ENCODE measurements at places on chromosomes 11 and 22.

DNA sequence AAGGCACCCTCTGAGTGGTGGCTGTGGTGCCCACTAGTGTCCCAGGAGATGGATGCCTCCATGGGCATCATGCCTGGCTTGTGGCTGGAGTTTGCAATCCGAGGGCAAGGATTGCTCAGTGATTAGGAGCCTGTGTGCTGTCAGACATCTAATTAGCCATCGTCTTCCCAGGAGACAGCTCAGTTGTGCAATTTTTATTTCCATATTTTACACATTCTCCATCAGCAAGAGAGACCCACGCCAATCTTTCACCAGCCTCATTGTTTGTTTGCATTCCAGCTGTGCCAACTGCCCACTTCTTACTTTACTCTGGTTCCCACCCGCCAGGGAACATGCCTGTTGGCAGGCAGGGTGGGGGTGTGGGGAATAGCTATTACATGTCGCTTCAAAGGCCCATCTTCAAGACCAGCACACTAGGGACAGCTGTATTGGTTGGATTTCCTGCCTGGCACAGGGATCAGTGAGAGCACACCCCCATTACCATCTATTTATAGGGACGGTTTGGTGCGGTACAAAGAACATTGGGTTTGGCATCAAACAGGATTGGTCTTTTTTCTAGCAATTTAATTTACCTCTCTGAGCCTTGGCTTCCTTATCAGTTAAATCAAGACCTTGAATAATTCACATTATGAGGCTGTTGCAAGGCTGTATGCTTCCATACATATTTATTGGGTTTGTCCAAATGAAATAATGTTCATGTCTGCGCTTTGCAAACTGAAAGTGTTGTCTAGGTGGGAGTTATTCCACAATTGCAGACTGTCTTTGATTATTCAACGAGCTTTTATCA, 80.7 kb upstream of the NAV2 start:
- DNase-seq: no peak

- DNase-seq: no peak
These were observed 37.9 kb downstream of the ST14 start for GRCh38 chr11:130197386-130198035.

- no peak for DNase-seq
These were observed 18.7 kb downstream of the IGF2 start for GRCh38 chr11:2120359-2121100.

DNA sequence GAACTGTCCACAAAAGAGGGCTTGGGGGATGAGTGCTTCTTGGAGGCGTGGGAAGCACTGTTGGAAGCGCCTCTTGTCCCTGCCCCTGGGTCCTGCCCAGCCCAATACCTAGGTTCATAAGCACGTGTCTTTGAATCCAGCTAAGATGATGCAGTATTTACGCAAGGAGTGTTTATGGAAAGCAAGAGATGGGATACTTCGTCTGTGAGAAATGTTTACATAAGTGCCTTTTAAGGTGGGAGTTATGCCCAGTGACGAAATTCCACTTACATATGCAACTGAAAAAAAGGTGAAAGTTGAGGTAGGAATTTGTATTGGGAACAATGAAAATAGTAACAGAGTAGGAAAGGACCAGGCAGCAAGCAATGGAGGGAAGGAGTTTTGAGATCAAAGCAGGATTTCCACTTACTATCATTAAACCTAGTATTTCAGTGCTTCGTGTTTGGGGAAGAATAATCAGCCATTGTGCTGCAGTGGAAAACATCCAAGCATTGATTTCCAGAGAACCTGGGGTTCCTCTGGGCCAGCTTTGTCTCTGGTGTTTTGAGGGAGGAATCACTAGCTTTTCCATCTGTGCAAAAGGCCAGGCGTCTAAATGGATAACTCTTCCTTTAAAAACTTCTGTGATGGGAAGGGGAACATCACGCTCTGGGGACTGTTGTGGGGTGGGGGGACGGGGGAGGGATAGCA, 115.3 kb upstream of the TTC12 start:
- no peak for DNase-seq

DNA sequence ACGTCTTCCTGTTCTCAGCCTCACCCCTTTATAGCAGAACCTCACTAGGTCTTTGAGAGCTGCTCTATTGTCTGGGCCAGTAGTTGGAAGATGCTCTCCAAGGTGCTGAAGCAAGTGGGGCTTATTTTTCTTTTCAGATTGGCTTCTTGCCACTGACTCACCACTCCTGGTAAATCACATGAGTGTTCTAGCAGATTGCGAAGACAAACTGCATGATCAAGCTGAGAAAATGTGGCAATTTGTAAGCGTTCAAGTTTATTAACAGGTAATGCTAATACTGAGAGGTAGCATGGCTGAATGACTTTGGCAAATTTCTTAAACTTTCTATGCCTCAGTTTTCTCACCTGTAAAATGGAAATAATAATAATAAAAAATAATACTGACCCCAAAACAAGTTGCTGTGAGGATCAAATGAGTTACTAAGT, 59.2 kb downstream of the CACNG2 start:
- peak; percentile 90 for DNase-seq

- peak; percentile 53 for DNase-seq
These were observed 5.0 kb upstream of the CCND1 start for GRCh38 chr11:69635804-69636511.

DNA sequence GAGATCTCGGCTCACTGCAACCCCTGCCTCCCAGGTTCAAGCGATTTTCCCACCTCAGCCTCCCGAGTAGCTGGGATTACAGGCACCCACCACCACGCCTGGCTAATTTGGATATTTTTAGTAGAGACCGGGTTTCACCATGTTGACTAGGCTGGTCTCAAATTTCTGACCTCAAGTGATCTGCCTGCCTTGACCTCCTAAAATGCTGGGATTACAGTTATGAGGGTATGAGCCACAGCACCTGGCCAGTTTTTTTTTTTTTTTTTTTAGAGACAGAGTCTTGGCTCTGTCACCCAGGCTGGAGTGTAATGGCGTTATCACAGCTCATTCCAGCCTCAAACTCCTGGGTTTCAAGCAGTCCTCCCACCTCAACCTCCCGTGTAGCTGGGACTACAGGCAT, 54.9 kb upstream of the PRR5 start:
- DNase-seq: no peak

DNA sequence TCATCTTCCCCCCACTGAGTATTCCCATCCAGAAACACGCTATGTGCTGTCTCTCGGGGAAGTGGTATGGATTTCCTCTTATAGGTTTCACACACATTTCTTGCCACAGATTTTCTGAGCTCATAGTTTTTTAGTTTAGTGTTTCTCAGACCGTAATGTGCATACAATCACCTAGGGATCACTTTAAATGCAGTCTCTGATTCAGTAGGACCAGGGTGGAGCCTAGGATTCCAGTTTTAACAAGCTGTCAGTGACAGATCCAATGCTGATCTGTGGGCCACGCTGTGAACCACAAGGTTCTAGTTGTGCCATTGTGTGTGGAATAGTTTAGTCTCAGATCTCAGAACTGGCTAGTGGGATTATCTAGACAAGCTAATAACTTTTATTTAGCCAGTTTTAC, 23.7 kb upstream of the CXCR5 start:
- no peak for DNase-seq

DNA sequence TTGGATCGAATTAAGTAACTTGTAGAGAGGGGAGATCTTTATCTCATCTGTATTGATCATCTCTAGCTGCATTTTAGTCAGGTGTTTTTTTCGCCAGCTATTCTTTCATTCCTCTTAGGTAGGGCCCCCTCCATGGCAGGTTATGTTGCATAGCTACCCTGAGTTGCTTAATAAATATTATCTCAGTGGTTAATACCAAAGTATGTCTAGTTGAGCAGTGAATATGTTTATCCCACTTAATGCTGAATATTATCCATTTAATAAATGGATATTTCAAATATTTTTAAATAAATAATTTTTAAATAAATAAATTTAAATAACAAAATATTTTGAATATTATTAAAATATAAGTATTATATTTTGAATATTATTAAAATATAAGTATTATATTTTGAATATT, 9.6 kb downstream of the PRRG4 start:
- no peak for DNase-seq

DNA sequence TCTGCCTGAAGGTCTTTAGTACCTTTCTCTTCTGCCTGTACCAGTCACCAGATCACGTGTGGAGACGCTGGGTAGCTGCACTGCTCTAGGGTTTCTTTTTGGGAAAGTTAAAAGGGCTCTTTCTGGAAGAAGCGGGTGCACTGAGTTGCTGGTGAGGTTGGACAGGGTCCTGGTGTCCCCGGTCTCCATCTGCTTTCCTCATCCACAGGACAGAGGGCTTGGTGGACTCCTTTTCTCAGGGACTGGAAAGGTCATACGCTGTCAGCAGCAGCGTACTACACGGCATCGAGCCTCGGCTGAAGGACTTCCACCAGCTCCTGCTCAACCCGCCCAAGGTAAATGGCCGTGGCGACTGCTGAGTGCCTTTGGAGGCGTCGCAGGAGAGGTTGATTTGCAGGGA, 52.8 kb downstream of the SBF1 start:
- DNase-seq: no peak

- no peak for DNase-seq
These were observed 65.2 kb downstream of the NFAM1 start for GRCh38 chr22:42366806-42367581.

DNA sequence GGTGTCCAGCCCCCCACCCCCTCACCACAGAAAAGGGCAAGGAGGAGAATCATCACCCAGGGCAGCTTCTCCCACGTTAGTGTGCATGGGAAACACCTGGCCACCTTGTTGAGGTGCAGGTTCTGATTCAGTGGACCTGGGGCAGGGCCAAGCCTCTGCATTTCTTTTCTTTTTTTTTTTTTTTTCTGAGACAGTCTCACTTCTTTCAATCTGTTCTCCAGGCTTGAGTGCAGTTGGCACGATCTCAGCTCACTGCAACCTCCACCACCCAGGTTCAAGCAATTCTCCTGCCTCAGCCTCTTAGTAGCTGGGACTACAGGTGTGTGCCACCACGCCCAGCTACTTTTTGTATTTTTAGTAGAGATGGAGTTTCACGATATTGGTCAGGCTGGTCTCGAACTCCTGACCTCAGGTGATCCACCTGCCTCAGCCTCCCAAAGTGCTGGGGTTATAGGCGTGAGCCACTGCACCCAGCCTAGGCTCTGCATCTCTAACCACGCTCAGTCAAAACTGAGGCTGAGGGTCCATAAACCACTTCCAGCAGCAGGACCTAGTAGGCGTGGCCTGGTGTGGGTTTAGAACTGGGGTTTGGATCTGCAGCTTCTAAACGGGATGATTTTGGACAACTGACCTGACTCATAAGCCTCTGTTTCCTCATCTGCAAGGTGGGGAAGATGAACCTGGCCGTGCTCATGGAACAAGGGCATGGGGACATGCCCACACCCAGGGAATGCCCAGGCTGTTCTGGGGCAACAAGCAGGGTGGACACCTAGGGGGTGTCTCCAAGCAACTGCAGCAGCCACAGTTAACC, 734 bp downstream of the ZP1 start:
- DNase-seq: no peak

GRCh38 chr22:32476281-32477195, 1.9 kb downstream of the FBXO7 start:
- DNase-seq: no peak

DNA sequence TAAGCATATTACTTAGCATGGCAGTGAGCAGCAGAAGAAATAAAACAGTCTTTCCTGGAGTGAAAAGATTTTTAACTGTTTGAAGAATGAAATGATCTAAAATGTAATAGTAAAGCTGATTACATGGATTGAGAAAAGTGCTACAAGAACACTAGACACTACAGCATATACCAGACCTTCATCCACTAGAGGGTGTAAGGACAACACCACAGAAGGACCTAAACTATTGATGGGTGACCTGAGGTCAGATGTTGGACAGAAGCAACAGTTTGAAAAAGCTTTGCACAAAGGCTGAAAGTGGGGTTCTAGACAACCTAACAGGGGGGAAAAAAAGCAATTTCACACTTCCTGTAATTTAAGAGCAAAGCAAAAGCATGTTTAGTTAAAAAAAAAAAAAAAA, 97.7 kb downstream of the RBFOX2 start:
- DNase-seq: no peak

All from endodermal cell (in vitro differentiated cells).